ENCODE measurements at places on chromosomes 4 and X.

- DNase-seq: no peak
These were observed 263.7 kb downstream of the IL1RAPL1 start for GRCh38 chrX:28850955-28851354.

DNA sequence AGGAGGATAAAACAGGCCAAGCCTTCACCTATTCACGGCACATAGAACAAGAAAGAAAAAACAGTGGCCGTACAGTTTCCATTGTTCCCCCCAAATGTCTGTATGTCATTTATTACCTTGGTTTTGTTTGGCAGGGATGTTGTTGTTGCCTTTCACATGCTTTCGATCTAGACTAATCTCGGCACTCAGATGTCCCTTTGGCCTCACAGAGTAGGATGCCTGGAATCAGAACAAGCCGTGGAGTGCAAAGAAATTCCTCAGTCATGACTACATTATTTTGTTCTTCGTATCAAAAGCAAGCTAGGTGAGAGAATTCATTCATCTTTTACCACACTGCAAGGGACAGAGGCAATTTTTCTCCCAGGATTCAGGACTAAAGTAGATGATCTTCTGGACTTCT is 106.9 kb downstream of the SMIM20 start:
- no peak for DNase-seq

DNA sequence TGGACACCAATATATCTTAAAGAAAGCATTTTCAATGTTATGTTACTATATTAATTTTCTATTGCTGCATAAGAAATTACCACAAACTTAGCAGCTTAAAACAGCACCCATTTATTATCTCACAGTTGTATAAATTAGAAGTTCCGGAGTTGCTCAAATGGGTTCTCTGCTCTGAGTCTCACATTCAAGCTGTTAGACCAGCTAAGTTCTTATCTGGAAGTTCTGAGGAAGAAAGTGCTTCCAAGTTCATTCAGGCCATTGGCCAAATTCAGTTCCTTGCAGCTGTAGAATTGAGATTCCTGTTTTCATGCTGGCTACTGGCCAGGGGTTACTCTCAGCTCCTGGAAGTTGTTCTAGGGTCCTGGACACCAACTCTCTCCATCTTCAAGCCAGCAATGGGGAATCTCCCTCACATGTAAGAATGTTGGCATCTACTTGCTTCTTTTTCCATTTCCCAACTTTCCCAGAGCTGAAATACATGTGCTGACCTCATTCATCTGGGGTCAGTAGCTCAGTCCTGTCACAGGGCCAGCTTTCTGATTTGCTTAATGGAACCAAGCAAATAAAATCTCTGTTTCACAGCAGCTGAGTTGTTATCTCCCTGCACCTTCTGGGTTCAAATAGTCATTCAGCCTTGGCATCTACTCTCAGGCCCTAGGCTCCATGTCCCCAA is 99.6 kb upstream of the INTU start:
- no peak for DNase-seq

DNA sequence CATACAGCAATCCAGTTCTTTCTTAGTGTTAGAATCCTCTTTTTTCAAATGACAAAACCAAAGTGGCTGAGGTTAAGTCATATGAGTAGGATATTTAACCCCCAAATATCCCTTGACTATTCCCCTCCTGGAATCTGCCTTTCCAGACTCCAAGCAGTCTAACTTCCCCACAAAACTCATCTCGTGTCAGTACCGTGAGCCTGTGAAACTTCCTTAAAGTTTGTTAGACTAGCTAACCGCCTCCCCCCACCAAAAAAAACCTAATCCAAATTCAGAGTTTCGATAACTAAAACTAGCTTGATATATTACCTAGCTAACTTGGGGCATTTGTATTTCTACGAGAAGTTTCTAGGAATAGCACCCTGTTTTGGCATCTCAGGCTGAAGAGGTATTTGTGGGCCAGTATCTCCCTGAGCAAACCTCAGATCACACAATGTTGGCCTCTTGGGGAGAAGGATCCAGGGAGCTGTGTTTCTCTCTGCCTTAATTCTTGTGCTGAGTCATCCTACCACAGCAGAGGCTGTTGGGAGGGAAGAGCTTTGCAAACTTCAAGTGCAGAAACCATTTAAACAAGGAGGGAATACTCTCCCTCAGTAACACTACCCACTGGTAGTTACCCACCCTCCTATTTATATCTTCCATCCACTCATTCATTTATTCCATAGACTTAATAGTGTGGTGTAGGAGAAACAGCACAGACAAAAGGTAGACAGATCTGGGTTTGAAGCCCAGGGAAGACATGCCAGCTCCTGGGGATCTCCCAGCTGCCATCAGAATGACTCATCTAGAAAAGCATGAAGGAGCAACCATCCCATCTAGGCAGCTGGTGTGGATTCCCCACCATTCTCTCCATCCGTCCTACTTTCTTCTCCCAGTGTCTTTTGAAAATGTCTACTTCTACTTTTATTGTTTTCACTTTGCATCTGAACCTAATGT is 39.3 kb upstream of the TXK start:
- no peak for DNase-seq

DNA sequence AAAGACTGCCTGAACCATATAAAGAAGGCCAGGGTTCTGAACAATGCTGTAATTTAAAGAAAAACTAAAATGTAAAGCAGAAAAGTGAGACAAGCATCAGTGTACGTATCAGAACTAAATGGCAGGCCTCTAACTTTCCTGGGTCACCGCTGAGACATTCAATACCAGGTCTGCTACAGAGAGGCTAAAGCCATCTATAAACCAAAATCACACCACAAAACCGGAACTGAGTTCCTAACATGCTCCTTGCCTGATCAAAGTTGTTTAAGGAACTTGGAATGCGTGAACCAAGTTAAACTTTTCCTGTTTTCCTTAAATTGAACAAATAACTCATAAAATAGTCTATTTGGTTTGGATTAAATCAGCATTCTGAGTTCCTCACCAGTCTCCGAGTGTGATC is 55.3 kb upstream of the TECRL start:
- no peak for DNase-seq

DNA sequence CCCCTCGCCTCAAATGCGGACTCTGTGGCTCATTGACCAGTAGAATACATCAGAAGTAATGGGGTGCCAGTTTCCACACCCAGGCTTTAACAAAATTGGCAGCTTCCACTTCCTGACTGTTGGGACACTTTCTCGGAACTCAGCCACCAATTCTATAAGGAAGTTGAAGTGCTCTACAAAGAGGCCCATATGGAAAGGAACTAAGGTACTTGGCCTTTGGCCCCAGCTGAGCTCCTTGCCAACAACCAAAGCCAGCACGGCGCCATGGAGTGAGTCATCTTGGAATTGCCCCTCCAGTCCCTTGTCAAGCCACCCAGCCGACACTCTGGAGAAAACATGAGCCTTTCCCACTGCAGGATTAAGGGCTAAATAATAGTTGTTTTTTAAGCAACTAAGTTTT is 262.2 kb upstream of the INTU start:
- no peak for DNase-seq

GRCh38 chr4:112952313-112952700 is 97.1 kb upstream of the ANK2 start:
- DNase-seq: no peak

DNA sequence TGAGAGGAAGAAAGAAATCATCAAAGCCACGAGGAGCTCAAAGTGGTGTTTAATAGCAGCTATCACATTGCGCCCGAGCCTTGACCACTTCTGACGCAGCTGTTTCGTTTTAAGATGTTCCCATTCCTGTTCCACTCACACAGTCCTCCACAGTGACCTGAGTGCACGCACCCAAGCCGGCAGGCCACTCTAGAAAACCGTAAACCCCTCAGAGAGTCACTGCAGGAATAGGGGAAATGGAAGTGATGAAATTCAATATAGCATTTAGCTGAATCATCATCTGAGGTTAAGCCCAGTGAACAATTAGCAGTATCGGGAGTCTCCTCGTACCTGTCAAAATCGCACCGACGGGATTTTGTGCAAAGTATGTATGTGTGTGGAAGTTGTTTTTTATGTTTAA is 17.9 kb upstream of the HAND2 start:
- DNase-seq: no peak

- DNase-seq: no peak
These were observed 264.3 kb downstream of the NPFFR2 start for GRCh38 chr4:72295966-72296557.

DNA sequence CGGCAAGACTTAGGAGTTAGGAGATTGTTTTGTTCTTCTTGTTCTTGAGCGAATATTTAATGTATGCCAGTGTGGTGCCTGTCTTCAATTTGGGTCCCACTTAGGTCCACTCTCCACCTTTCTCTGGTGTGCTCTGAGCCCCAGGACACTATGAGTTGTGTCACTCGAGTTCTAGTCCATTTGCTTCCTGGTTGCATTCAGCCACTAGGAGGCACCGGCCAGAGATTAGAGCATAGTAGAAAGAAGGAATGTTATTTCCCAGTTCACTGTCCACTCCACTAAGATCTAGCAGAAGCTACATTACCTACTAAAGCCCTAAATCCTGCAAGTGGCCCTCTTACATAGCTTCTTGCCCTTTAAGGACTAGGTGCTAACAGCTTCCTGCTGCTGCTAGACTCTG is 326.9 kb downstream of the NAF1 start:
- DNase-seq: no peak

GRCh38 chr4:80005863-80006262 is 67.2 kb downstream of the ANTXR2 start:
- DNase-seq: no peak

DNA sequence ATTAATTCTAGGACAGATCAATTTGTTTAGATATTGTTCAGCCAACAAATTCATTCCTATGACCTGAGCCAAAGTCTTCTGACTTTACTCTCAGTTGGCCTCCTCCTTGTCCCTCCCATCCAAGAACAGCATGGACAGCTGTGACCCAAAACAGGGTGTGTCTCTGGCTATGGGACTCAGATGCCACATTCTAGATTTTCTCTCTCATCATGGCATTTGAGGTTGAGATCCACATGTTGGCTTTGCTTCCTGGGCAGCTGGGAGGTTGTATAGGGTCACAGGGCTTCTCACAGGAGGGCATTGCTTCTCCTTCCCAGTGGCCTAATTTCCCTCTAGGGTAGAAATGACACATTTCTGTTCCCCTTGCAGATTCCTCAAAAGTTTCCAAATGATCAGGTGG is 22.6 kb upstream of the EGF start:
- DNase-seq: no peak

GRCh38 chrX:134684956-134685355 is 26.7 kb upstream of the PLAC1 start:
- no peak for DNase-seq

DNA sequence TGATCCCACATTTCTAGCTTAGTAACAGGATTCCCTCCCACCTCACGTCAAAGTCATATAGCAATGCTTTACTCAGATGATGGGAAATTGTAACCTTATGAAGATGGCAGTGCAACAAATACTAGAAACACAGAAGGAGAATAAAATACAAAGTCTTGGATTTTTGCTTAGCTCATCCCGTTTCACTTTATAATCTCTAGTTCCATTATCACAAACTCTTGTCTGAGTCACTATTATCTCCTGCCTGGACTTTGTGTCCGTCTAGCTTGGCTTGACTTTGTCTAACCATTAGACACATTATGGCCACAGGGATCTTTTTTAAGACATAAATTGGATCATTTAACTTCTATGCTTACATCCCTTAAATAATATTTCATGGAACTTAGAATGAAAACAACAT is 127.1 kb upstream of the GABRG1 start:
- DNase-seq: no peak

GRCh38 chr4:79042079-79042674 is 102.9 kb upstream of the PAQR3 start:
- no peak for DNase-seq

- no peak for DNase-seq
These were observed 217.3 kb upstream of the GK2 start for GRCh38 chr4:79625361-79625760.

Measured in stimulated activated CD4-positive, alpha-beta T cell treated with anti-CD3 and anti-CD28 coated beads, TNF-alpha, amount 100 ng/mL, for 1 hour (primary cell).